ENCODE measurements at places on chromosomes 5 and 9.

- no peak for DNase-seq
These were observed 84.9 kb upstream of the ANKRD55 start for GRCh38 chr5:56317923-56318561.

DNA sequence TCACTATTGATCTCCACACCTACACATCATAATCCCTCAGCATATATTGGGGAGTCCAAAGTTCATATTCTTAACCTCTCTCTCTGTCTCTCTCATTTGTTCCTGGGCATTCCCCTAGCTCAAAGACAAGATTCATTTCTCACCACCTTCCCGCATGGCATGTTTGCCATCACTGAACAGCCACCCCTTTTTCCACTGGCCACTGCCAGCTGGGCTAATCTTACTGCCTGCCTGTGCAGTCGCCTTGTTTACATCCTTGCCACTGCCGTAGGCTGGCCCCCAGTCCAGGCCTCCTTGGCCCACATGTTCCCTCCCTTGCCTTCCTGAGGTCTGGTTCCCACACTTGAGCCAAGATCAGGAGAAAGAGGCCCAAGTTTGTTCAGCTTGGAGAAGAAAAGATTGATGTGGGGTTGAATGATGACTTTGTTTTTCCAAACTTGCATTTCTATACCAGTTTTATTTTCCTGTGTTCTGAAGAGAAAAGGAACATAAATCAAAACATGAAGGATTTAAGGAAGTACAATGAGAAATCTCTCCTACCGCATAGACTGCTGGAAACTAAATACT, 80.2 kb downstream of the PLAC8L1 start:
- DNase-seq, result no peak

- peak; percentile 95 for DNase-seq
These were observed 15.0 kb upstream of the RAPGEF1 start for GRCh38 chr9:131754846-131755245.

- DNase-seq, result no peak
These were observed 52.8 kb upstream of the EGFL7 start for GRCh38 chr9:136609838-136610311.

- no peak for DNase-seq
These were observed 290.1 kb downstream of the HINT1 start for GRCh38 chr5:130874861-130875417.
